ENCODE measurements at places on chromosomes 12 and 14. TPM values are rescaled to one million over a fixed set of nuclear protein-coding genes. Genes with fewer than 3 reads are reported as not detected.

GRCh38 chr12:122489038-122489437 is 11.7 kb downstream of the ZCCHC8 start:
- no peak for ATAC-seq

DNA sequence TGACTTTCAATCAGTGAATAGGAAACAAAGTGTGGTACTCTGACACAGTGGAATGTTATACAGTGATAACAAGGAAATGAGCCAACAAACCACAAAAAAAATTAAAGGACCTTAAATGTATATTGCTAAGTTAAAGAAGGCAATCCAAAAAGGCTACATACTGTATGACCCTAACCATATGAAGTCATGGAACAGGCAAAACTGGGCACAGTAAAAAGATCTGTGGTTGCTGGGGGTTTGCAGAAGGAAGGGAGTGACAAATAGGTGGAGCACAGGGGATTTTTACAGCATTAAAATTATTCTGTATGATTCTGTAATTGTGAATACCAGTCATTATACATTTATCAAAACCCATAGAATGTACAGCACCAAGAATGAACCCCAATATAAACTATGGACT is 112.6 kb downstream of the KCNC2 start:
- ATAC-seq, result no peak

GRCh38 chr14:105247026-105247425 is 1.3 kb upstream of the BTBD6 start:
- ATAC-seq, result no peak

GRCh38 chr12:5685935-5686334 is 254.0 kb downstream of the NTF3 start:
- ATAC-seq, result no peak

GRCh38 chr12:96258104-96258961 is 64.2 kb downstream of the ELK3 start:
- peak; percentile 75 for ATAC-seq

GRCh38 chr14:93047661-93048060 is 68.1 kb downstream of the ITPK1 start:
- no peak for ATAC-seq

DNA sequence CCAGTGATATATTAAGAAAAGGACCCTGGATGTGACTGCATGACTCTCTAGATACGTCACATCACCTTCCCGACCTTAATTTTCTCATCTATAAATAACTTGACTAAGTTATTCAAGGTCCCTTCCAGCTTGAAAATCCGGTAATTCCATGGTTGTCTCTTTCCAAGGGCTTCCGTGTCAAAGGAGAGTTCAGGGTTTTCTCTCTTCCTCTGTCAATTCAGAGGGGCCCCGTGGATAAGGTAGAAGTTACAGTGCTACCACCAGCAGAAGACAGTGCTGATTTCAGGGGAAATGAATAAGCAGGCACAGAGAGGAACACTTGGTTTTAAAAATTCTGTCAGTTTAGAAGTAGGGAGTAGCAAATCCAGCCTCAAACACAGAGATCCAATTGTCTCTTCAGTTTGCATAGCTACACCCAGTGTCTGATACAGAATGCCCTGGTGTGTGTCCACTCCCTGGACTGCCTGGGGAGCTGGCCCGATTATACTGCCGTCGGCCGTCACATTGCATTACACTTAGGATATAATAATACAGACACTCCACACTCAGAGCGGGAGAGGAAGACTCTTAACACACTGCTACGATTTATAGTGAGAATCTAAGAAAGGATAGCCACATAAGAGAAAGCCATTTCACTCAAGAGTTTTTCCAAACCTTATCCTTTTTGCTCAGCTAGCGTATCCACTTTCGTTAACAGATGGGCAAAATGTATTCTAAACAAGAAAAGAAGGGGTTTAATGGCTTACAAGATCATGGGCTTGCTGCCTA is 54.7 kb upstream of the GTF2A1 start:
- ATAC-seq, result peak; percentile 50

DNA sequence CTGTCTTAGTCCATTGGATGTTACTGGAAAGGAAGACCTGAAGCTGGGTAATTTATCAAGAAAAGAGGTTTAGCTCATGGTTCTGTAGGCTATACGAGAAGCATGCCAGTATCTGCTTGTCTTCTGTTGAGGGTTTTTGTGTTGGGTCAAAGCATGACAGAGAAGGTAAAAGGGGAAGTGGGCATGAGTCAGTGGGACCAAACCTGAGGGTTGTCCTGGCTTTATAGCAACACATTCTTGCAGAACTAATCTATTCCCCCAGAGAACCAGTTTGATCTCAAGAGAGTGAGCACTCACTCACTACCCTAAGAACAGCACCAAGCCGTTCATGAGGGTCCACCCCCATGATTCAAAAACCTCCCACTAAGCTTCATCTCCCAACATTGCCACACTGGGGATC is 19.0 kb upstream of the KRAS start:
- no peak for ATAC-seq

DNA sequence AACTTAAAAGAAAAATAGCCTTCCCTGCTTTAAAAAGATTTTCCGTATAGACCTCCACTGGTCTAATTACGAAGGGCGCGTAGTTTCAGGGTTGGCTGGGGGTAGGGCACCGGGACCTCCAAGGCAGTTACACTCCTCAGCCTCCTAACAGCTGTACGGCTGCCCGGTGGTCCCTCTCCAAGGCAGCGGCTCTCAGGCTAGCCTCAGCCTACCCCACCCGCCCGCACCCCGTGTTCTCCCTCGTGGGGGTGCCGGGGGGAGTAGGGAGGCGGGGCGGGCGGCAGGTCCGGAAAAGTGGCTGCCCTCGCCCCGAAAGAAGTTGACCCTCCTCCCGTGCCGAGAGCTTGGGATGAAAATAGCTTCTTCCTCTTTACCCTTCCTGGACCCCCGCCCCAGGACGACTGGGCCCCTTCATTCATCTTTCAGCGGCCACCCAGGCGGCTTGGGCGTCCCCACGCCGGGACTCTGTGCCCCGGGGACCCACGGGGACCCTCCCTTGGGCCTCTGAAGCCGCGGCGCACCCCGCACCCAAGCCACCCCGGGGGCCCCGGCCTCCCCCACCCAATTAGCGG is 991 bp upstream of the RCOR1 start:
- ATAC-seq, result no peak

DNA sequence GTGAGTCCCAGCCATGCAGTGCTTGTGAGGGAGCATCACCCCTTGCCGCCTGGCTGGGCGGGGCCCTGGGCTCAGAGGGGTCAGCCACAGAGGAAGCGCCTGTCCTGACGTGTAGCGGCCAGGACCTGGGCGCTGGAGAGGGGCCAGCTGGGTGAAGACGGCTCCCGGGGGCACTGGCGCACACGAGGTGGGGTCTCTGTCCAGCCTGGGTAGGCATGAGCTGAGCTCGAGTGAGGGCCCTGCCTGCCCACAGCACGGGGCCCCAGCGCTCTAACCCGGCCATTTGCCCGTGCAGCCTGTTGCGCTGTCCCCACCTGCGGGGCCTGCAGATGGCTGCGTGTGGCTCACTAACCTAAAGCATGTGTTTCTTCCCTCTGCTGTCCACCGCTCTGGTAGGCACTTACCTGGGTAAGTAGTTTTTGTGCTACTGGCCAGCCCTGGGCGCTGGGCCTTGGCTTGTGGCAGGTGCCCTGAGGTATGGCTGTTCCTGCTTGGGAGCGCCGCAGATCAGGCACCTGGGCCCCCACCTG is 6.6 kb upstream of the CRIP2 start:
- no peak for ATAC-seq

- ATAC-seq, result no peak
Measured at GRCh38 chr12:16564675-16565074, 41.3 kb downstream of the LMO3 start.

GRCh38 chr12:124487066-124487833 is 80.2 kb downstream of the NCOR2 start:
- peak; percentile 39 for ATAC-seq

DNA sequence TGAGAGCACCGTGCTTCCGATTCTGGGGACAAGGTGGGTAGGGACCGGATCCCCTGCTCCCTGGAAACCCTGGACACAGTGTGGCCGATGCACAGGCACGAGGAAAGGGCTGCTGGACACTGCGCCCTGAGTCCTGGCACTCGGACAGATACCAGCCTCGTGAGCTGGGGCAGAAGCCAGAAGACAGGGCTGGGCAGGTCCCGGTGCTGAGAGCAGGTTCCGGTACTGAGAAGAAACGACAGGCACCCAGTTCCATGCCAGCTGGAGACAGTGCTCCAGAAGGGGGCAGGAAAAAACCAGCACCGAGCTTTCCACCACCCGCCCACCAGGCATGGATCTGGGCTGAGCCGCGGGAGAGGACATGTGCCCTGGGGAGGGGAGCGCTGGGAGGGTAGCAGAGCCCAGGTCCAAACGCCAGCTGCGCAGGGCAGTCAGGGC is 6.5 kb downstream of the XRCC3 start:
- ATAC-seq, result no peak

GRCh38 chr12:55253281-55253680 is 8.9 kb downstream of the OR6C74 start:
- ATAC-seq, result no peak

DNA sequence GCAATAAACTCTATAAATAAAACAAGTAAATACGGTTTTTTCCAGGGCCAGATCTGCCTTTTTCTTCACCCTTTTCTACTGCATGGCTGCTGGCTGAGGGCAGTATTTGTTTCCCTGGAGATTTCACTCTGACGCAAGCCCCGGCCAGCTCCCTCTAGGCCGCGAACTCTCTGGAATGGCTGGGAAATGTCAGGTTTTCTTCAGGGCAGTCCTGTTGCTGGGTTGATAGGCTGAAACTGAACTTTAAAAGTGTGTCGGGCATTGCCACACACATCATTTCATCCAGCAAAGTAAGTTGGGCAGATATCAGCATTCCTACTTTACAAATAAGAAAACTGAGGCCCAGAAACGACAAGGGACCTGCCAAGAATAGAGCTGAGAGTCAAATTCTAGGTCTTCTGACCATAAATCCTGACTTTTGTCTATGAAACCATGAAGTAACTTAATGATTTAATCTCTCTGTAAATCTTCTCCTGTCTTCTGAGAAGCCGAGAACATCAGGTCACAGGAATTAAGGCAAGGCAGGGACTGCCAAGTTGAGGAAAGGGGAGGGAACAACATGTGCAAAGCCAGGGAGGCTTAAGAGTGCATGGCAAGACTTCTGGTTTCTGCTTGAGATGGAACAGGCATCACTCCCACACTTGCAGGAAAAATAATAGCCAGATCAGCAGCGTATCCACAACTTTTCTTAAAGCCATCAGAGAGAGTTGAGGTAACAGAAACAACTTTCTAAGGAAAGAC is 205.0 kb upstream of the CCDC196 start:
- ATAC-seq, result no peak

- ATAC-seq, result no peak
Measured at GRCh38 chr12:2551412-2551900, 243.3 kb upstream of the FKBP4 start.

- no peak for ATAC-seq
Measured at GRCh38 chr14:103144085-103144484, 20.8 kb downstream of the TNFAIP2 start.

GRCh38 chr12:115378291-115378690 is 694.3 kb upstream of the TBX3 start:
- no peak for ATAC-seq

- ATAC-seq, result no peak
Measured at GRCh38 chr12:68100241-68100640, 59.3 kb downstream of the IFNG start.

The ANKRD33 gene
- total RNA-seq, result 0.14 TPM

The TAS2R10 gene
- 2.9 TPM for total RNA-seq

The GPR162 gene
- total RNA-seq, result 33.2 TPM

The TNS2 gene
- 5.6 TPM for total RNA-seq

The TPPP2 gene
- total RNA-seq, result not detected

The VRTN gene
- 0.19 TPM for total RNA-seq

The ZNF605 gene
- total RNA-seq, result 15.5 TPM

The SLC6A15 gene
- 0.92 TPM for total RNA-seq

The NANOG gene
- total RNA-seq, result 0.63 TPM

The TMEM106C gene
- total RNA-seq, result 34.9 TPM

The CLEC9A gene
- not detected for total RNA-seq

The PLBD2 gene
- total RNA-seq, result 20.7 TPM

Measured in motor neuron (in vitro differentiated cells).